ENCODE measurements at places on chromosomes 11 and 22.
A peak's percentile ranks its signal among the peaks of the same experiment; 100 is the strongest.

- no peak for DNase-seq
Observed at GRCh38 chr11:34792814-34793258, 123.3 kb downstream of the APIP start.

GRCh38 chr11:3165152-3165705 is at the start of gene OSBPL5:
TSS of gene OSBPL5 (minus strand) at chr11:3165310. CDS start at chr11:3129148, 36,162 bp downstream.
- DNase-seq, result no peak

DNA sequence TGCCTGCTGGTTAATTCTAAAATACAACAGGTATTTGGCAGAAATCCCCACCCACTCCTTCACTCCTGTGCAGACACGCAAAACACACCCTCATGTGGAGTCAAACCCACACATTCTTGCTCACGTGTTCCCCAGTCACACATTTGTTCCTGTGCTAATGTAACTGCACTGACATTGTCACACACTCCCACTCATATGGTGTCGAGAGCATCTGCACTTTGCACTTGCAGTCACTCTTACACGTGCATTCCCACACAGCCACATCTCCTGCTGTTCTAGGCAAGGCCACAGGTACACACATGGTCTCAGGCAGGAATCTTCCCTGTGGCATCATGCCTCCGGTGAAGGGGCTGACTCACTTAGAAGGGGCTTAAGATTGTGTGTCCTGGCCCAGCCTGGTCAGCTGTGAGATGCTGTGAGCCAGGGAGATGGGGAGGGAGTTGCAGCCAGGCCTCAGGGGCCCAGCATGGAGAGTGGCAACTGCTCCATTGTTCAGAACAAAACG is 395.0 kb downstream of the TENM4 start:
- no peak for DNase-seq

GRCh38 chr11:129023968-129024676 is 81.5 kb upstream of the TP53AIP1 start:
- no peak for DNase-seq

DNA sequence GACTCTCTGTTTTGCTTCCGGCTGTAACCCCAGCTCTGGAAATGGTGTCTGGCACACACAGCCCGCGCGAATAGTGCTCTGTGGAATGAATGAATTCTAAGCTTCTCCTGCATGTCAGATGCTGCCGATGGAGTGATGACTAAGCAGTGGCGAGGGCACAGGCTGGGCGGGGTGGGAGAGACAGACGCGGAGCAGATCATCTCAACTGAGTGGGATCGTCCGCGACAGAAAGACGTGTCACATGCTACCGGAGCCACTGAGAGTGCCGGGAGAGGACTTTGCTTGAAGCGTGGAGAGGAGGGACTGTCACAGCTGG is 334.5 kb downstream of the CTTN start:
- no peak for DNase-seq

DNA sequence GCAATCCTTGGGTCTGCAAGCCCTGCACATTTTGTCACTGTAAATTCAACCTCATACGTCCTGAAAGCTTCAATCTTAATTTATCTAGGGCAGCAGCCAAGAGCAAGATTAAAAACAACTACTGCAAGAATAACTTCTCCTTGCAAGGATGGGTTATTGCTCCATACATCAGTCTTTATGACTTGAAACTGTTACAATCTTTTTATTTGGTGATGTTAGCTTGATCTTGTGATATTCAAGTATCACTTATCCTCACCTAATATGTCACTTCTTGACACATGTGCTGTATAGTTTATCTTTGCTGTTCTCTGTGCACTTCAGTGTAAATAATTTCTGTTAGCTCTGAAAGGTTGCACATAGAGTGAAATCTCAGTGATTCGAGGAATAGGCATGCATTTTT is 14.7 kb upstream of the APLP2 start:
- no peak for DNase-seq

DNA sequence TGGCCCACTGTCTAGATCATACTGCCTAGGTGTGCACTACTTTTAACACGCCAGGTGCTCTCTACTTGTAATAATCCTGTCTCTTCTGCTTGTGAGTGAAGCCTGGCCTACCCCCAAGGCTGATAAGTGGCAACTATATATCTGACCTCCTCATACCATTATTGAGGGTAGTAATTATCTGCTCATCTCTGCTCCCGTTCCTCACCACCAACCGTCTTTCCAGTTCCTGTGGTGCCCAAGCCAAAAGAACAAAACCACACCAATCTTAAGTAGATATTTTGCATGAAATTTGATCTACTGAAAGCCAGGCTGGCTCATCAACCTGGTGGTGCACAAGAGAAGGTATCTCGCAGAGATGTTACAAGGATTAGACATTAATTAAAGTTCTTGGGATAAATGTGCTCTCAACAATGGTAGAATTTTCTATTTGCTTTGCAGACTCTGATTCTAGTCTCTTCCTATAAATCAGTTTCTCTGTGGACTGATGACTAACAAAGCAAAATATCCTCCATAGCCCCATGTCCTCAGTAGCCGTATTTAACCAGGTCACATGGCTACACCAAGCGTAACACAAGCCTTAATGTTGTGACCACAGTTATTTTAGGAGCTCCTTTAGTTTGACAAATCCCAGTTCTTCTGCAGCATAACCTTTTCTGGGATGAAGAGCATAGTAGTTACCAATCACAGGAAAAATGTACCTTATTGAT is 267.2 kb downstream of the NTM start:
- no peak for DNase-seq

DNA sequence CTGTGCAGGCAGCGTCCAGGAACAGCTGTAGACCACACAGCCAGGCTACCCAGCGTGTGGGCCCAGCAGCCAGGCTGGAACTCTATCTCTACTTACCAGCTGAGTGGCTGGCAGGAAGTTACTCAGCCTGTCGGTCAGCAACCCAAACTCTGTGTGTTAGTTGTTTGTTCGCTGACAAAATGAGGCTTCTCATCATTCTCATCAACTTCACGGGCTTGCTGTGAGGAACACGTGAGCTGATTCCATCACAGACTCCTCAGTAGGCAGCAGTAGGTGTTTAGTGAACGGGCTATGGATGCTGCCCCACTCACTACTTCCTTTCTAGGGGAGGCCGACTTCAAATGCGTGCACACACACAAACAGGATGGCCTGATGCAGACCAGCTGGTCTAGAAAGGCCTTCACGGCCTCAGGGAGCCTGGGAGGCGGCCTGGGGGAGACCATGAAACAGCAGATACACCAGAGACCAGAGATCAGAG is 830 bp upstream of the SPDYC start:
- DNase-seq, result no peak

DNA sequence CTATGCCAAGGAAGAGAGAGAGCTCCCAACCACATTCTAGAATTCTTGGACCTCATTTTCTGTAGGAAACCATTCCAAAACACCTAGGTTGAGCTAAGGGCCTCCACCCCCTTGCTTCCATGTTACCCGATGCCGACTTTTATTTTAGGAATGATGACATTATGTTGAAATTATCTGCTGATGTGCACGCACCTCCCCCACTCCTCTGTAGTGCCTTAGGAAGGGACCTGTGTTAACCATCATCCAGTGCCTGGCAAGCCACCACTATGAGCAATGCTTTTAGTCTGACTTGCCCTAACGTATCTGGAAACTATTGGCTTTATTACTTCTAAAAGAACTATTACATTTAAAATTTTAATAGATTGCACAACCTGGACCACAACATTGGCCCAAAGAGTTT is 42.1 kb downstream of the NCAPD3 start:
- no peak for DNase-seq

GRCh38 chr11:9089636-9090035 is 1.8 kb downstream of the SCUBE2 start:
- DNase-seq, result no peak

DNA sequence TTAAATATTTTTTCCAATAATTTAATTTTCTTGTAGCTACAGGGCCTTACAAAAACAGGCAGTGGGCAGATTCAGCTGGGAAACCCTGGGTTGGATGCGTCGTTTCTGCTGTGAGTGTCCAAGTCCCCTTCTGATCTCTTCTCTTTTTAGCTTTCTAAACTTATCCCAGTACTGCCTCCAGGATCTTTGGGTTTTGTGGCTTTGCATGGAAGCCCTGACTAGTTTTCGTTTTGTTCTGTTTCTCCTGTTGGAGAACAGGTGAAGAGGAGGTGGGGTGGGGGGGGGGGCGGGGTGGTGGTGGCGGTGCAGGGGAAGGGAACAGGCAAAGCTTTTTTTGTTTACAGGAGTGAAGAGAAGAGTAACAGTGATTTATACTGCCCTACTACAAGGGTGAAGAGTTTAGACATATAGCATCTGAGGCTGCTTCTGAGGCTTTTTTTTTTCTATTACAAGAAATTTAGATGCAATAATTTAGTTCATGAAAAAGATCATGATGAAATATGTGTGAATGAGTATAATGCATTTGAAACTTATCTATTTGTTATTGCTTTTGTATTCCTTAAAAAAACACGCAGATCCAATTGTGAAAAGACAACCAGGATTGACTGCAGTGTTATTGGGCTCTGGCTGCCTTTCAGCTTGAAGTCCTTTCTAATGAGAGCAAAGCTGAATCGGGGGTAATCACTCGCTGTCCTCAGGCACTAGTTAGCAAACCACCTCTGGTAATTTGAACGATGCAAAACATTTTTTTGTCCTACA is 142.9 kb downstream of the NCAM1 start:
- no peak for DNase-seq

- DNase-seq, result no peak
Observed at GRCh38 chr11:121448011-121448410, 4.1 kb upstream of the SORL1 start.

GRCh38 chr11:131579932-131580387 is 209.5 kb downstream of the NTM start:
- no peak for DNase-seq

- peak; percentile 31 for DNase-seq
Observed at GRCh38 chr11:19311308-19312030, 70.7 kb upstream of the E2F8 start.

- DNase-seq, result no peak
Observed at GRCh38 chr11:65777241-65777640, 3.5 kb downstream of the AP5B1 start.

GRCh38 chr11:124873951-124874350 is 8.7 kb downstream of the ROBO3 start:
- no peak for DNase-seq

GRCh38 chr11:119205080-119205479 is 1.1 kb upstream of the CBL start:
- no peak for DNase-seq

DNA sequence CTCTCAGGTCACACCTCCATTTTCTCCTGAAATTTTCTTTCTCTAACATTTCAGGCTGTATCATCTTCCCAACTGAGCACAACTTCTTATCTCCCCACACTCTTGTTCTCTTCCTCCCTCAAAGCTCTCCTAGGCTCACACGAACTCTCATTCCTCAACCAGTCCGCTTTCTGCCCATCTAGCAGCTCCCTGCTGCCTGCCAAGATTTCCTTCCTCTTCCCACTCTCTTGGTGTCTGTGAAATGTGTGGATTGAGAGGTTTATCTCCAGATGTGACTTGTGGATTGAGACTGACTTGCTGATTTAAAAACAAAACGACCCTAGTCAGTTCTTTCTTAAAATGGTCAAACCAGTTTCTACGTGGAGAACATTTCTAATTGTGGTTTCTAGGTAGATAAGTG is 106.3 kb downstream of the MTNR1B start:
- DNase-seq, result no peak

DNA sequence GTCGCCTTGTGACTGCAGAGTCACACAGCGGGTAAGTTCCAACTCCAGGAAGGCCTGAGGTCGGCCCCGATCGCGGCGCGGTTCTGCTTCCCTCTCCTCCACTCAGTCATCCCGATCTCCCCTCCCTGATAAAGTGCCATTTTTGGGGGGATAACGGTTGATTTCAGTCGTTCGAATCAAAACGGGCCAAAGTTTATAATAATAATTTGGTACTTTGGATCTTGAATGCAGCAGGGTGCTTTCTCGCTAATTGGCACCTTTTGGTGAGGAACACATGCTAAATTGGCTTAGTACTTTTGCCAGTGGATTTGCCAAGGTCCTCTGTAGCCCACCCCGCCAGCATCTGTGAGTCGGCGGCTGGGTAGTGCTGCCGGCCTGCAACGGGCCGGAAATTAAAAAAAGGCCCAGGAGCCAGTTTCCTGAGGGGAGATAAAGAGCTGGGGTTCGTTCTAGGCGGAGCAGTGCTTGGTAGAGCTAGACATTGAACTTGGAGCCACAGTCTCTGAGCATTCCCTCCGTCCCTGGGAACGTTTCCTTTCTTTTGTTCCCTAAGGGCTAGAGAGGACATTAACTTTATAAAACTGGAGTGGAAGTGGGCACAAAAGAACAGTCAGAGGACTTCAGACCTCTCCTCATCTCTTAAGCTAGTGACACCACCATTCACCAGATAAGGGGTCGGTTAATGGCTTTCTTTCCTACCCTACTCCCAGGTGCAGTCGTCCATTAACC is 997 bp downstream of the UBE2L3 start:
- no peak for DNase-seq

DNA sequence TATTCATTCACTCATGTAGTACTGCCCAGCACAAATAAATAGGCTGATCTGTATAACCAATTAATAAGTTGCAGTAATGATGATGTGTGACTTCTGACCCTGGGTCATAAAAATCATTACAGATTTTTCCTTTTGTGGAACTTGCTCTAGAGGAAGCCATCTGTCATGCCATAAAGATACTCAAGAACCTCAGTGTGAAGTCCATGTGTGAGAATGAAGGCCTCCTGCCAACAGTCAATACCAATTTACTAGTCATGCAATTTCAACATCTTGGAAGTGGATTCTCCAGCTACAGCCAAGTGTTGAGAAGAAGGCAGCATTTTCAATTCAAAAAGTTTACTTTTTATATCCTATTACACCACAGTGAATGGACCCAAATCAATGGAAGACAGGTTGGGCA is 435.6 kb upstream of the LRRC4C start:
- no peak for DNase-seq

DNA sequence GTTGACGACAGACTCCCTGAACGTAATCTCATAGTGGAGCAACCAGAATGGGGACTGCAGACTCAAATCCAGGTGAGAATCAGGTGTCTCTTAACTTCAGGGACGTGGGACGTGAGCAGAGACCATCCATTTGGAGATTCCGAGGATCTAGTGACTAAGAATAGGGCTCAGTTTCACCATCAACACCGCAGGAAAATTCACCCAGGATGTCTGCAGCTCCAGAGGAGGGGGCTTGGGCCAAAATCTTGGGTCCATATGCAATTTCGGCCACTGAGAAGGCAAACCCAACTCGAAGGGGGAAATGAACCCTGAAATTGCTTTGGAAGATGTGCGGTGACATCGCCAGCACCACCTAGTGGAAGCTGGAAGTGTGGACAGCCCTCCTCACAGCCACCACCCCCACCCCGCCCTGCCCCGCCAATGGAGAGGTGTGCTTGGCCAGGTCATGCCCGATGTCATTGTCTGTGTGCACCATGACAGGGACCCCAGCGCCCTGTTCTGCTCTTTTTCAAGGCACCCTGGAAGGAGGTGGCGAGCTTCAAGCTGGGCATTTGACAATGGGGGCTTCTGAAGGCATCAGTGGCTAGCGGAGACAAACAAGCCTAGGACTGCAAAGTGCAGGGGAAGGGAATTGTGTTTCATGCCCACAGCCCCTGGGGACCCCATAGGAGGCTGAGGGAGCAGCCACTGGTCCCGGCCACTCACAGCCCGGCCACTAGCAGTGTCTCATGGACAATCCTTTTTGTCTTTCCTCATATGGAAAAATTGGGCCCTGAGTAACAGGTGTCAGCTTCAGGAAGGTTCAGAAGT is 24.8 kb downstream of the APOL1 start:
- peak; percentile 50 for DNase-seq
